ENCODE measurements at places on chromosomes 7 and 10.
A peak's percentile ranks its signal among the peaks of the same experiment; 100 is the strongest.

GRCh38 chr7:106545275-106545674 lies 115.7 kb downstream of the CCDC71L start:
- no peak for DNase-seq

DNA sequence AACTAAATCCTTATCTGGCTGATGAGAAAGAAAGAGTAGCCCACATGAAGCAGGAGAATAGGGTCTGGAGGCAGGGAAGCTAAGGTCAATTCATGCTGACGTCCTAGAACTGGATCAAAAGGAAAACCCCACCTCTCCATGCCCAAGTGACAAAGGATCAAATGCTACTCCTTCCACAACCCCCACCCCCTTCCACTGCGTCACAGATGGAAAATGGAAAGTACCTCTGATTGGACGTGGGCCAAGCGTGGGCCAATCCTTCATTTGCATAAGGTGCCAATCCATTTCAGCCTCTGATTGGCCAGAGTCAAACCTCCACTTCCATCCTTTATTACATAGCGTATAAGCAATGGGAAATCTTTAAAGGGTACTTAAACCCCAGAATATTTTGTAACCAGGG lies 431.3 kb upstream of the ETV1 start:
- DNase-seq, result no peak

DNA sequence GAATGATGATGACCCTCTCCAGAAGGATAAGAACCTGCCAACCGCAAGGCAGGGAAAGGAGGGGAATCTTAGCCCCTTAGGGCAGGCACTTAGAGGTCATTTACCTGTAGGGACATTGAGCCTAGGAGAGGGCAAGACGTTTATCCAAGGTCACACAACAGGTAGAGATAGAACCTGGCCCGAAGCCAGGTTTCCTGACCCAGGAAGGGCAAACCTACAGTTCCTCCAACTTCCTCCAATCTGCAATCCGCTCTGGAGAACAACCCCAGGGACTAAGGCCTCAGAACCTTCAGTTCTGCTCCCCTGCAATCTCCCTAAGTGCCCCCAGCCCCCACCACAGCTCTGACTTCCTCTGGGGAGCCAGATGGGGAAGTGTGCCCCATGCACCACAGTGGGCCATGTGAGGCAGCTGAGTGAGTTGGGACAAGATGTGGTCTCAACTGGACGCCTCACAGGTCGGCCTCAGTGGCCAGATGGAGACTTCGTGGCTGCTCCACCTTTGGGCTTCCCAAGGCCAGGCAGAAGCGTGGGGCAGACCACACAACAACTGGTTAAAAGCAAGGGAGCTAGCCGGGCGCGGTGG lies 1.4 kb upstream of the PSAP start:
- peak; percentile 81 for DNase-seq

GRCh38 chr10:65898055-65898454 lies 1027.8 kb upstream of the LRRTM3 start:
- peak; percentile 52 for DNase-seq

DNA sequence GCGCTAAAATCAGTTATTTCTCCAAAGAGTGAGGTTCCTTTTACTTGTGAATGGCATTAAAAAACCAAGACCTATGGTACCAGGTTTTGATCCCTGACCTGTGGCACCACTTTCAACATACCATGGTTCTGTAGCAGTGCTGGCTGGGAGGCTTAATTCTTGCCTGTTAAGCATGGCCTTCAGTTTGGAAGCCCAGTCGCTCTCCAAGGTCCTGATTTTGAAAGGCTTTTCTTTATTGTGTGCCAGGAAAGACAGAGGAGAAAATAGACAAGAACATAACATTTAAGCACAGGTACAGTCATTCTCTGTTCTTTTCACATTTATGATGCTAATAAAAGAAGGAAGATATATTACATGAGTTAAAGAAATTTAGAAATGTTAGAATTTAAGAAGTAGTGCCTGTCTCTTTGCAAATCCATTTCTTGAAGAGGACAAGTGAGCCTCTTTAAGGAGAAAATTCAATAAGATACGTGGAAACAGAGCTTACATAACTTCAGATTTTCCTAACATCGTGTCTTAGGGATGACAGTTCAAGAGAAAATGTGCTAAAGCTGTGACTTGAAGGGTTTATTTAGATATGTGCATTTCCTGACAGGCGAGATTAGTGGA lies 357.6 kb downstream of the DPP6 start:
- peak; percentile 43 for DNase-seq

DNA sequence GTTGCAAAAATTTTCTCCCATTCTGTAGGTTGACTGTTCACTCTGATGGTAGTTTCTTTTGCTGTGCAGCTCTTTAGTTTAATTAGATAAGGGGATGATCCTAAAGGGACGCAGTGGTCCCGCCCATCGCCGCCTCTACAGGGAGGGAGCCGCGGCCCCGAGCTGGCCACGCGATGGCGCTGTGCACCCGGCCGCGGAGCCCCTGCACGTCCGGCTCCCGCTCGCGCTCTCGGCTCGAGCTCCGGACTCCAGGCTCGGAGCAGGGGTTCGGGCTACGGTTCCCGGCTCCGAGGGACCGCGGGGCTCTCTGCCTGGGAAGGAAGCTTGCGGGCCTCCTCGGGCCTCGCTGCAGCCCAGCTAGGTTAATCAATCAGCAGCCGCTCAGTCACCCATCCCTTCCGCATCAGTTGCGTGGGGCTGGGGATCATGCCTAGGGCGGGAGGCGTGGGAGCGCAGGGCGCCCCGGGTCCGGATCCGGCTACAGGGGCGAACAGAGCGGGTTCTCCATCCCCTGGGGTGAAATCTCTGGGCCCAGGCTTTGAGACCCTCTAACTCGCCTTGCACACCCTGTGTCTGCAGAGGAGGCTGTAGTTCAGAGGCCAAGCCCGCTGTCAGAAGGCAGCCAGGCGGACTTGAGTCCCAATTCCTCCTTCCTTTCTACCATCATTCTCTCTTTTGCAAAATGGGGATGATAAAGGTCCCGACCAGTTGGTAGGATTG lies 97.9 kb downstream of the WDR11 start:
- DNase-seq, result peak; percentile 82

DNA sequence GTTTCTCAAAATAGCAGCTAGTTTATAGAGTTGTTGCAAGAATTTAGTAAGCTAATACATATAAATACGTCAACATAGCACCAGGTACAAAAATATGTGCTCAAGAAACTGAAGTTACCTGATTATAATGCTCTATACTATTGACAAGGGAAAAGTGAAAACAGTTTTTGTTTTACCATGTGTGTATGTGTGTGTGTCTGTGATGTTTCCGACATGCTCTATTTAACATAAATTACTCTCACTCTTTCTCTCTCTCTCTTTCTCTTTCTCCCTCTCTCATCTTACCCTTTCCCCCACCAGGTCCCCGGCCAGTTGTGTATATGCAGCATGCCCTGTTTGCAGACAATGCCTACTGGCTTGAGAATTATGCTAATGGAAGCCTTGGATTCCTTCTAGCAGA lies 4.3 kb downstream of the LIPN start:
- DNase-seq, result no peak

- DNase-seq, result no peak
These were observed 39.7 kb downstream of the AHCYL2 start for GRCh38 chr7:129264534-129264933.

- no peak for DNase-seq
These were observed 2.1 kb downstream of the CLDN15 start for GRCh38 chr7:101235522-101235921.

DNA sequence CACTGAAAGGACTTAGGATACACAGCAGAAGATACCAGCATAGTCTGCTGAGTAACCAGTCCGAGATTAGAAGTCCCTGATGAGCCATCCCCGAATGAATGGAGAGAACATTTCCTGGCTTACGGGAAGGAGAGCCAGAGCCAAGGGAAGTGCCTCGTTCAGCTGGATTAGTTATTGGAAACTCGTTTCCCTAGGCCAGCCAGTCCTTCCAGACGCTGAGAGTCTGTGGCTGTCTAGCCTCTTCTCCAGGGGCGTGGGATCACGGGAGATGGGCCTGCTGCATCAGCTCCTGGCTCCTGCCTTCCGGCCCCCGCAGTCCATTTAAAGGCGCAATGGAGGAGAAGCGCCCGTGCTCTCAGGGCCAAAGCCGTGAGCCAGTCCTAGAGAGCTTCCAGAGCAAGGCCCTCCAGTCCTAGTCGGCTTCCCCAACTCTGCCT lies 712.8 kb downstream of the PARD3 start:
- DNase-seq, result no peak

DNA sequence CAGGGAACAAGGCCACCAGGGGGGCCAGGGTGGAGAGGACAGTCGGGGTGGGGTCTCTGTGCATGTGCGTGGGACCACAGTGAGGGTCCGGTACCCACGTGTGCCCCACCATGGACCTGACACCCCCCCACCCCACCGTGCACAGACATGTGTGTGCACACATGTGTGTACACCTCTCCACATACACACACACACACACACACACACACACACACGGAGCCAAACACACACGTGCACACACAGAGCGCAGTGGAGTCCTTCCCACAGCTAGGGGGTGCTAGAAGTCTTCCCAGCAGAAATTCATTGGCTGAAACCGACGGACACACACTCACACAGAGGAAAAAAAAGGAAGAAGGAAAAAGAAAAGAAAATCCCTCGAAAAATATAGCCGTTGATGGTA lies 42.8 kb upstream of the GNA12 start:
- peak; percentile 86 for DNase-seq

- DNase-seq, result no peak
These were observed 127.8 kb downstream of the ICA1 start for GRCh38 chr7:8134089-8134733.

DNA sequence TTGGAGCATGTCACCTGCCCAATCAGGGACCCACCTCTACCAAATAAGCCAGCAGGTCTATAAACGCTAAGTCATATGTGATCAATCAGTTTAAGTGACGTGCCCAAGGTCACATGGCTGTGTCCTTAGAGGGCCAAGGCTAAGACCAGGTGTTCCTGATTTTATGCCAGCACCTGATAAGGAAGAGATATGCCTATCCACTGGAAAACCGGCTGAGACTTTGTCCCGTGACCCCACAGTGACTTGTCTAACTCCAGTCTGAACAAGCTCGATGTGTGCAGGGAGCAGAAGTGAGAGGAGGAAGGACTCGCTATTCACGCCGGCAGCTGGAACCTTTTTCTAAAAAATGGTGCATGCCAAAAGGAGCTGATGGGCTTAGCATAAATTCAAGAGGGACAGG lies 57.0 kb downstream of the PRKAG2 start:
- no peak for DNase-seq

DNA sequence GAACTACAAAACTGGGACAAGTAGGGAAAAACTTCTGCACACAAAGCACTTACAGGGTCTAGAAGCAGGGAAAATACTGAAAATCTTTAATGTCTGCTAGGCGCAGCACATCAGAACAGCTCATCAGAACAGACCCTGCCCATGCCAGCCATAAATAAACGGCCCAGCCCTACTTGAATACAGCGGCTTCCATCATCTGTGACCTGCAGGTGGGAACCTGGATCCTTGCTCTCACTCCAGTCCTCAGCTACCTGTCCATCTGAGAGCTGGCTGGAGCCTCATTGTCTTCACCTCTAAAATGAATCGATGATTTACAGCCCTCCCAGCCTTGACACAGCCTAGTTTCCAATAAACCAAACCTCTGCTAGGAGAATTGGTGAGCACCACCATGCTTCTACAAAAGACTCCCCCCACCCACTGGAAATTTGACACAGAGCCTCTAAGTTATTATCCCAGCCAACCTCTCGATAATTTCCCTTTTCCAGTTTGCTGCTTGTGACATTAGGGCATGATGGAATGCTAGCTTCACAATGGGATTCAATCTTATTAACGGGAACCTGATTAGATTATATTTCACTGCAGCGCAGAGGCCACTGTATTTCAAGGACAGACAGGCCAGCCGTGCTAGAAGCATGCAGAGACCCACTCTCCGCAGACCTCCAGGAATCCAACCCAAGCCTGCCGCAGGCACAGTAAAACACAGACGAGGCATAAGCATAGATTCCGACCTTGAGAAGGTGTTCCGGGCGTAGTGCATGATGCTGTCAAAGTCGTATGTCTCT lies 61.6 kb upstream of the OPALIN start:
- no peak for DNase-seq

GRCh38 chr10:14384116-14384730 lies 53.5 kb upstream of the FRMD4A start:
- no peak for DNase-seq

DNA sequence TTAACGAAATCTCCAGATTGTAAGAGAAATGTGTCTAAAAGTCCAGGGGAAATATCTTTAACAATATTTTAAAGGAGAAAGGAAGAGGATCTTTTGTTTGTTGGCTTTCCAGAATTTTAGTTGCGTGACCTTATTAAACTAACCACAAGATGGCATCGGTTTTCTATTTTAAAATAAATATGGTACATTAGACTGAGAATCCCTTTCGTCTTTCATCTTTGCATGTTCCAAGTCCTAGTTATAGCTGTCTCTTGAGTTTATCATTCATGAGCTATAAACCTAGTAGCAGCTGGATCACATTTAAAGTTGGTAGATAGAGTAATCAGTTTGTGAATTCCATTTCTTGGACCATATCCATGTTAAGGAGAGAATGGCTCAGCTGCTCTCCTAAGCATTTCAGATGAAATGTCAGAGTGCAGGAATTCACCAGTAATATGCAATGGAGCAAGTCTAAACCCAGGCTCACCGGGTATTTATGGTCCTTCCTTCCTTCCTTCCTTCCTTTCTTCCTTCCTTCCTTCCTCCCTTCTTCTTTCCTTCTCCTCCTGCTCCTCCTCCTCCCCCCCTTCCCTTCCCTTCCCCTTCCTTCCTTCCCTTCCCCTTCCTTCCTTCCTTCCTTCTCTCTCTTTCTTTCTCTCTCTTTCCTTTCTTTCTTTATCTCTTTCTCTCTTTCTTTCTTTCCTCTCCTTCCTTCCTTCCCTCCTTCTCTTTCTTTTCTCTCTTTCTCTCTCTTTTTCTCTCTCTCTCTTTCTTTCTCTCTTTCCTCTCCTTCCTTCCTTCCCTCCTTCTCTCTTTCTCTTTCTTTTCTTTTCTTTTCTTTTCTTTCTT lies 57.8 kb upstream of the RAB18 start:
- peak; percentile 81 for DNase-seq

- DNase-seq, result no peak
These were observed 25.5 kb downstream of the VIPR2 start for GRCh38 chr7:159119026-159119741.

DNA sequence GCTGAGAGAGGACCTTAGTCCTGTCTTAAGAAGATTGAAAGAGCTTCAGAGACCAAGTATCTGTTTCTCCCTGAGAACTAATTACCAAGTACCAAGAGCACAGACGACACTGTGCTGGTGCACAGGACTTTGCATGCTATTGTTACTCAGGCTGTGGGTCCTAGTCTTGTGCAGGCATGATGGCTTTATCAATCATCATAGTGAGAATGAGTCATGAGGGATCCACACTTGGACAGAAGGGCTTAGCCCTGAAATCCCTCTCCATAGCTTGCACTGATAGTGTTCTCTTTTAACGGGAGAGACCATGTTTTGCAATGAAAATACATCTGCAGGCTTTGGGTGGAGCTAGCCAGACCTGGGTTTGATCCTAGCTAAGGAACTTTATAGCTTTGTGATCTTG lies 93.3 kb downstream of the SORCS3 start:
- no peak for DNase-seq
